ENCODE measurements at places on chromosomes 1 and 21.

DNA sequence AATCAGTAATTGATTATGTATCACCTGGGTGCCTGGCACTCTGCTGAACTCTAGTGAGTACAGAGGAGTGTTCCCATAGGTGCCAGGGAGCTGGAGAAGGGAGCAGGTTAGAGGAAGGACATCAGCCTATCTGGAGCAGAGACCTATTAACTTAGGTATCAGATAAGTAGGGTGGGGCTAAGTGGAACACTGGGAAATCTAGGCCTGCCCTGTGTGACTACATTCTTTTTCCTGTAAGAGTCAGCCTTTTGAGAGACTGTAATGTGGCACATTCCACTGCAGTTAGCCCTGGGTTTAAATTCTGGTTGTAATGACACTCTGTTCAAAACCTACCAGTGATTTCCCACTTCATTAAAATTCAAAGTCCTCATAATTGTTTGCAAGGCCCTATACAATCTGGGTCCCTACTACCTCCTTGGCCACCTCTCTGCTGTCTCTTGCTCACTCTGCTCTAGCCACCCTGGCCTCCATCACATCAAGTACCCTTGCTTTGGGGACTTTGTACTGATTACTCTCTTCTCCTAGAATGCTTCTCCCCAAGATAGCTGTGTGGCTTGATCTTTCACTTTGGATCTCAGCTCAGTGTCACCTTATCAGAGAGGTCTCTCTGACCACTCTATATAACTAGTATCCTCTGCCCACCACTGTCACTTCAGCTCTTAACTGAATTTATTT lies 12.9 kb downstream of the STX12 start:
- no peak for DNase-seq

DNA sequence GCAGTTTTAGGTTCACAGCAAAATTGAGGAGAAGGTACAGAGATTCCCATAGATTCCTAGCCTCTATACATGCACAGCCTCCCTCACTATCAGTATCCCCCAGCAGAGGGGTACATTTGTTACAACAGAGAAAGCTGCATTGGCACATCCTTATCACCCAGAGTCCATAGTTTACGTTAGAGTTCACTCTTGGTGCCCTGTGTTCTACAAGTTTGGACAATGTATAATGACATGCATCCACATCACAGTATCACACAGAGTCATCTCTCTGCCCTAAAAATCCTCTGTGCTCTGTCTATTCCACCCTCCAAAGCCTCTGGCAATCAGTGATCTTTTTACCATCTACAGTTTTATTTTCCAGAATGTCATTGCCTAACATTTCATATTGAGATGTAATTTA lies 22.3 kb upstream of the RGS16 start:
- no peak for DNase-seq

DNA sequence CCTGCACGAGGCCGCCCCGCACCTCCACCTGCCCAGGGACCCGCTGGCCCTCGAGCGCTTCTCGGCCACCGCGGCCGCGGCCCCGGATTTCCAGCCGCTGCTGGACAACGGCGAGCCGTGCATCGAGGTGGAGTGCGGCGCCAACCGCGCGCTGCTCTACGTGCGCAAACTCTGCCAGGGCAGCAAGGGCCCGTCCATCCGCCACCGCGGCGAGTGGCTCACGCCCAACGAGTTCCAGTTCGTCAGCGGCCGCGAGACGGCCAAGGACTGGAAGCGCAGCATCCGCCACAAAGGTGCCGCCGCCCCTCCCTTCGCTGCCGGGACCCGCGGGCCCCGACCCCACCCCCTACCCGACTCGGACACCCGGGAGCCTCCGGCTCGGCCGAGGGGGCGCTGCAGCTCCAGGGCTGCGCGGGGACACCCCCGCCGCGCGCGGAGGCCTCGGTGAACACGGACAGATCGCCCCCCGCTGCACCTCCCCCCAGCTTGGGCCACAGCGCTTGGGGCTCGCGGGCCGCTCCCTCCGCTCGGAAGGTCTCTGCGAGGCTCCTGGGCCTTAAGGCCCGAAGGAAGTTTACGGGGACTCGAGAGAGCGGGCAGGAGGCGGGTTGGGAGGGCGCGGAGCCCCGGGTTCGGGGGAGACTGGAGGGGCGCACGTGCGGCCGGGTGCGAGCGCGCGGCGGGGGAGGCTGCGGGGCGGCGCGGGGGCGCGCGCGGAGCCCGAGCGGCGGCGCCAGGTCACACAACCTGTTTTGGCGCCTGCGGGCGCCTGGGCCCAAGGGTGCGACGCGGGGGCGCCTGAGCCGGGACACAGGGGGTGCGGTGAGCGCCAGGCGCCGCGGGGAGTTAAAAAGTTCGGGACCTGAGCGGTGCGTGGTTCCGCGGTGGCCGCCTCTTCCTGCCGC lies 1.2 kb downstream of the SAMD11 start:
- DNase-seq: no peak

DNA sequence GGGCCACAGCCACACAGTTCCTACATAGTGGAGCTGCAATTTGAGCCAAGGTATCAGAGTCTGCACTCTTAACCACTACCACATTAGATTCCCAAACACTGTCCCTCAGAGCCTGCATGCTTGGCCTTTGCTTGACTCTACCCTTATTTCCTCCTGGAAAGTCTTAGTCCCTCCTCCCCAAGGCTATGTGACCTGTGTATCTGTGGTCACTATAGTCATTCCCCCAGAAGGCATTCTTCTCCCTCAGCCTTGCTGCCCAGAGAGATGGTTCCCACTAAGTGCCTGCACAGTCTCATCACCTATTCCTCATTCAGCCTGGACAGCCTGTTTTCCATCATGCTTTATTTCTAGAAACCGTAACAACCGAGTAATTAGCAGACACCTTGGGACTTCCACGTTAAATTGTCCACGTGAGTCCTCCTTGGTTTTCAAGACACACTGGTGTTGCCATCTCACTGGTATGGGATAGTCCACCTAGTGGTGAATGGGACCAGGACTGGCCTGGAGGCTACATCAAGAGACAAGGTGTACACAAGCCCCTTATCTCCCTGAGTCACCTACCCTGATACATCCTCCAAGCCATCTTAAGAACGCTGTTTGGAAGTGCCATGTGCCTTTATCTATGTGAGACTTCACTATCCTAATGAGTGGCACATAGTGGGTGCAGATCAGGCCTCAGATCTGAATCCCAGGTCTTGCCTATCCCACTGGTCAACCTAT lies 3.8 kb upstream of the ZNF648 start:
- DNase-seq: no peak

GRCh38 chr1:8482979-8483381 lies 165.1 kb downstream of the SLC45A1 start:
- no peak for DNase-seq
